ENCODE measurements at places on chromosomes 5 and 9. TPM values are rescaled to one million over a fixed set of nuclear protein-coding genes. Genes with fewer than 3 reads are reported as not detected.

PCDHGA5 gene
- 0.49 TPM for polyA plus RNA-seq

LHX6 gene
- 1.2 TPM for polyA plus RNA-seq

TMEM174 gene
- polyA plus RNA-seq = not detected

CDKN2A gene
- 2.7 TPM for polyA plus RNA-seq

SRP19 gene
- polyA plus RNA-seq = 368 TPM

MACROH2A1 gene
- 64.9 TPM for polyA plus RNA-seq

DMXL1 gene
- 28.4 TPM for polyA plus RNA-seq

ADGRV1 gene
- 46.1 TPM for polyA plus RNA-seq

ADAMTSL2 gene
- polyA plus RNA-seq = 0.21 TPM

ZBTB6 gene
- polyA plus RNA-seq = 3.2 TPM

SLC36A2 gene
- polyA plus RNA-seq = not detected

GPR21 gene
- not detected for polyA plus RNA-seq

TMC1 gene
- 0.42 TPM for polyA plus RNA-seq

FBXL7 gene
- 5.0 TPM for polyA plus RNA-seq

THOC3 gene
- polyA plus RNA-seq = 66.7 TPM

EQTN gene
- 0.21 TPM for polyA plus RNA-seq

CNTNAP3B gene
- polyA plus RNA-seq = 2.0 TPM

ARRDC1 gene
- polyA plus RNA-seq = 33.5 TPM

PCDHGA12 gene
- 0.68 TPM for polyA plus RNA-seq

GMCL2 gene
- not detected for polyA plus RNA-seq

SPRY4 gene
- 70.6 TPM for polyA plus RNA-seq

SPAAR gene
- polyA plus RNA-seq = 0.17 TPM

SPIN1 gene
- 48.6 TPM for polyA plus RNA-seq

SPINK7 gene
- not detected for polyA plus RNA-seq
